ENCODE measurements at places on chromosomes 16 and 17. TPM values are rescaled to one million over a fixed set of nuclear protein-coding genes. Genes with fewer than 3 reads are reported as not detected.

- H3K27ac ChIP-seq = no peak overlapping the region
- no peaks in the 10 kb centered on the region for H3K27me3 ChIP-seq
- no peak for DNase-seq
- H3K4me3 ChIP-seq = no peak overlapping the region
- no peaks in the 10 kb centered on the region for H3K4me1 ChIP-seq
Observed at GRCh38 chr16:57838161-57838560, 35.9 kb upstream of the KIFC3 start.

- H3K27me3 ChIP-seq = no peaks in the 10 kb centered on the region
- H3K4me3 ChIP-seq = no peak overlapping the region
- no peak overlapping the region for H3K27ac ChIP-seq
- H3K4me1 ChIP-seq = peaks cover 28% of the 10 kb centered on the region
- DNase-seq = no peak
Observed at GRCh38 chr17:76278268-76278908, 13.2 kb downstream of the UBALD2 start.

- no peak overlapping the region for H3K4me3 ChIP-seq
- H3K27ac ChIP-seq = no peak overlapping the region
- no peaks in the 10 kb centered on the region for H3K4me1 ChIP-seq
- H3K27me3 ChIP-seq = peaks cover 93% of the 10 kb centered on the region
Observed at GRCh38 chr17:79468183-79468944, 142.5 kb downstream of the RBFOX3 start.

DNA sequence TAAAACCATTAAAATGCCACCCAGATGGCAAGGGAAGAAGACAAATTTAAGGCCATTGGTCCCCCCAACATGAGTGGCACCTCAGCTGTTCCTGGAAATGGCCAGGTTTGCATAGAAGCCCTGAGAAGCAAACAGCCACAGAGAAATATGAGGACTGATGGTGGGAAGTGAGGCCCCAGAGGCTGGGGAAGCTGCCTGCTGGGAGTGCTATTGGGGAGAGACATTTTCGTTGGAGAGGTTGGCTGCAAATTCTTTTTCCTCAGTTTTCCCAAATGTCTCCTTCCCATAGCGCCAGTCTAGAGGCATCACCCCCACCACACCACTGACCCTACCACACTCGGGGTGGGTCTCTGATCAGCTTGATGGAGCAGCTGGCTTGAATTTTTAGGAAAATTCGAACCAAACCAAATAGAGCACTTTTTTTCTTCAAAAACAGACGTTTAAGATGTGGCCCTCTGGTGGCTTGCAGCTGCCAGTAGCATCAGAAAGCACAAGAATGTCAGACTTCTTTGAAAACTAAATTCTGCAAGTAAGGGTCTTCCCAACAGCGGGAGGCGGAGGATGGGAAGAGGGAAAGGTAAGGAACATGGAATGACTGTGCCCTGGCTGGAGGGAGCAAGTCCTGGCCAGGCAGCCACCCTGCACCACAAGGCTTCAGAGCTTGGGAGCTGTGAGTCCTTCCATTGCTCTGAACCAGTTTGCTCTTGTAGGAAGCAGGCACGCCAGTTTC lies 13.2 kb upstream of the SLC12A3 start:
- peaks cover 21% of the 10 kb centered on the region for H3K4me1 ChIP-seq
- DNase-seq = no peak
- no peak overlapping the region for H3K4me3 ChIP-seq
- no peak overlapping the region for H3K27ac ChIP-seq

GRCh38 chr17:74244548-74244947 lies 29.5 kb upstream of the DNAI2 start:
- peaks cover 16% of the 10 kb centered on the region for H3K36me3 ChIP-seq
- peaks cover 58% of the 10 kb centered on the region for H3K4me1 ChIP-seq
- peak overlapping the region; percentile 78 for H3K27ac ChIP-seq
- DNase-seq = no peak

GRCh38 chr17:76524598-76525512 lies 12.7 kb downstream of the CYGB start:
- no peaks in the 10 kb centered on the region for H3K27me3 ChIP-seq
- H3K4me1 ChIP-seq = peaks cover 60% of the 10 kb centered on the region
- no peak overlapping the region for H3K4me3 ChIP-seq
- peak overlapping the region; percentile 81 for H3K27ac ChIP-seq
- H3K36me3 ChIP-seq = no peaks in the 10 kb centered on the region

DNA sequence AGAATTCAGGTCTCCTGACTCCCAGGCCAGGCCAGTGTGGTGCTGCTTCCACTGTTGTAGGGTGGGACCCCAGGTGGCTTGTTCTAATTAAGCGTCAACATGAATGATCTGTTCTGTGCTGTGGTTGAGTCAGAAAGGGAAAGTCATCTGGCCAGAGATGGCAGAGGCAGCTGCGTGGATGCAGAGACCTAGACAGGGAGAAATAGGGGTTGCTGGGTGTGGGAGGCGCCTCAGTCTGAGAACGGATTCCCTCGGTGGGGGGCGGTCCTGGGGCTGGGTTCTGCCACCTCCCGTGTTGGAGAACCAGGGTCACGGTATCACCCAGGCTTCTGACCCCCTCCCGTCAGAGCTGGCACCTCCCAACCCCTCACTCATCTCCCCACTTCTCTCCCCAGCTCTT lies 5.6 kb downstream of the FBRS start:
- H3K27ac ChIP-seq = no peak overlapping the region
- H3K27me3 ChIP-seq = no peaks in the 10 kb centered on the region
- peaks cover 58% of the 10 kb centered on the region for H3K4me1 ChIP-seq
- peaks cover 84% of the 10 kb centered on the region for H3K36me3 ChIP-seq

DNA sequence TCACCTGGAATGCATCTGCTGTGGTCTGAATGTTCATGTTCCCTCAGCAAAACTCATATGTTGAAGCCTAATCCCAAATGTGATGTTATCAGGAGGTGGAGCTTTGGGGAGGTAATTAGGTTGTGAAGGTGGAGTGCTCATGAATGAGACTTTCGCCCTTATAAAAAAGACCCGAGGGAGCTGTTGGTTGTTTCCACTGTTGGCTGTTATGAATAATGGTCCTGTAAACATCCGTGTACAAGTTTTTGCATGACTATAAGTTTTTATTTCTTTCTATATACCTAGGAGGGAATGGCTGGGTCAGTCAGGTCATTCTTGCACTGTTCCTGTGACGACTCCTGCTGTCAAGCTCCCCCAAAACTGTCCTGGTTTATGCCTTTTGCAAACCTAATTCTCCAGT lies 9.6 kb upstream of the CHP2 start:
- no peaks in the 10 kb centered on the region for H3K4me1 ChIP-seq
- no peak overlapping the region for H3K4me3 ChIP-seq

GRCh38 chr16:35569413-35569812 lies 2110.0 kb downstream of the TP53TG3F start:
- no peak overlapping the region for H3K27ac ChIP-seq
- DNase-seq = no peak
- no peaks in the 10 kb centered on the region for H3K36me3 ChIP-seq
- H3K4me1 ChIP-seq = no peaks in the 10 kb centered on the region
- H3K27me3 ChIP-seq = peaks cover 15% of the 10 kb centered on the region
- no peak overlapping the region for H3K4me3 ChIP-seq

GRCh38 chr17:61179380-61179806 lies 220.2 kb upstream of the TBX2 start:
- no peak overlapping the region for H3K4me3 ChIP-seq
- peak overlapping the region; percentile 36 for H3K27ac ChIP-seq
- no peak for DNase-seq
- no peaks in the 10 kb centered on the region for H3K36me3 ChIP-seq
- H3K4me1 ChIP-seq = peaks cover 5% of the 10 kb centered on the region
- H3K27me3 ChIP-seq = no peaks in the 10 kb centered on the region

- peaks cover 12% of the 10 kb centered on the region for H3K4me1 ChIP-seq
- H3K27ac ChIP-seq = no peak overlapping the region
- H3K4me3 ChIP-seq = no peak overlapping the region
- DNase-seq = no peak
Observed at GRCh38 chr16:81390840-81391239, 53.8 kb upstream of the CMIP start.

GRCh38 chr17:81238490-81238814 lies 403 bp downstream of the TEPSIN start:
- H3K4me1 ChIP-seq = peaks cover 45% of the 10 kb centered on the region
- peaks cover 15% of the 10 kb centered on the region for H3K36me3 ChIP-seq
- DNase-seq = no peak
- peak overlapping the region; percentile 92 for H3K27ac ChIP-seq
- H3K4me3 ChIP-seq = peak overlapping the region; percentile 99

- H3K4me3 ChIP-seq = no peak overlapping the region
- no peaks in the 10 kb centered on the region for H3K36me3 ChIP-seq
- H3K4me1 ChIP-seq = peaks cover 42% of the 10 kb centered on the region
- no peaks in the 10 kb centered on the region for H3K27me3 ChIP-seq
- no peak overlapping the region for H3K27ac ChIP-seq
- no peak for DNase-seq
Observed at GRCh38 chr17:10072556-10073425, 125.6 kb downstream of the GAS7 start.

GRCh38 chr17:77364381-77364911 lies 223.7 kb downstream of the SEC14L1 start:
- peaks cover 58% of the 10 kb centered on the region for H3K4me1 ChIP-seq
- H3K27ac ChIP-seq = peak overlapping the region; percentile 73

DNA sequence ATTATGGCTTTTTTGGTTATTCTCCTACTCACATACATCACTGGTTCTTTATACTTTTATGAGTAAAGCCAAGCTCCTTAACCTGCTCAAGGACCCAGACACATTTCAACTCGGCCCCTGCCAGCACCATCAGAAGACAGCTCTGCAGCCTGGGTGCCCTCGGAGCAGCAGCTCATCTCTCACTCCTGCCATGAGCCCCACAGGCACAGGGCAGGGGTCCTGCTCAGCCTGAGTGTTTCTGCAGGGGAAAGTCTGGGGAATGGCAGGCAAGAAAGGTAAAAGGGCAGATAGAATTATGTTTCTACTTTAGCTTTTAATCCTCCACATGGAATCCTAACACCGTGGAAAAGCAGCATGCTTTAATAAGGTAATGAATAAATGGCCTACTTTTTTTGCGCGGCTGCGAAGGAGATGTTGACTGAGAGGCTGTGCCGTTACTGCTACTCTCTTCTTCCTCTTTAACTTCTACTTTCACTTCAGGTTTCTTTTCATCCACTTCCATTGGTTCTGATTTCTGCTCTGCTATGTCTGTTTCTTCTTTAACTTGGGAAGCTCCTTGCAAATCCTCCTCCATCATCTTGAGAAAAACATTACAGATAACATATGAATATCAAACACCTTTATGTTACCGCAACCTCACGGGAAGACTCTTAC lies 50.1 kb upstream of the TRAP1 start:
- peaks cover 18% of the 10 kb centered on the region for H3K4me1 ChIP-seq
- H3K27me3 ChIP-seq = no peaks in the 10 kb centered on the region
- H3K36me3 ChIP-seq = peaks cover 88% of the 10 kb centered on the region

DNA sequence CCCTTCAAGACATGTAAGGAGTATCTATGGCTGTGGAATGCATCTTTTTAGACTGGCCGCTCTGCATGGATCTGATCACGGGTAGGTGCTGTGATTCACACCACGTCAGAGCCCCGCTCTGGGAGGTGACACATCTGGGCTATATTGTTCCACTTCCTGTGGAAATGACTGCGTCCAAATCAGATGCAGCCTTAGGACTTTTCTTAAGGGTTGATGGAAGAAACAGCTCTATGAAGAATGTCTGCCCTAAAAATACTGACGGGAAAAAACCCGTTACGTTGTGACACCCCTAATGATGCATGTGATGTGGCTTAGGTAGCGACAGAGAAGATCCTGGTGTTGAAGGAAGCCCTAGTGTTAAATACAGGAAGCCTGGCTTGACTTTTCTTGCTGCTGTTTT lies 12.2 kb downstream of the BANP start:
- no peaks in the 10 kb centered on the region for H3K36me3 ChIP-seq
- H3K27ac ChIP-seq = peak overlapping the region; percentile 80
- peaks cover 69% of the 10 kb centered on the region for H3K4me1 ChIP-seq
- no peaks in the 10 kb centered on the region for H3K27me3 ChIP-seq

GRCh38 chr17:73261952-73262675 lies 434 bp upstream of the CPSF4L start:
- DNase-seq = no peak
- no peaks in the 10 kb centered on the region for H3K27me3 ChIP-seq
- H3K4me1 ChIP-seq = peaks cover 10% of the 10 kb centered on the region
- H3K4me3 ChIP-seq = no peak overlapping the region
- no peaks in the 10 kb centered on the region for H3K36me3 ChIP-seq

KRT39 gene
- total RNA-seq = not detected

SPECC1 gene
- 10.6 TPM for total RNA-seq

POLG2 gene
- 9.7 TPM for total RNA-seq

NPB gene
- total RNA-seq = 0.19 TPM

CLEC3A gene
- not detected for total RNA-seq

NLK gene
- 26.3 TPM for total RNA-seq

Measured in left ventricle myocardium inferior (tissue), 1 donor.